C1 segment of cervical spinal cord (tissue), 14 donors: ENCODE measurements at places on chromosomes 6 and 20.

GRCh38 chr20:50165684-50166554 lies 12.4 kb upstream of the PEDS1 start:
- DNase-seq, result peak; percentile 39

GRCh38 chr6:106666282-106667021 lies 37.1 kb downstream of the QRSL1 start:
- no peak for DNase-seq

GRCh38 chr6:108031968-108032367 lies 42.6 kb downstream of the OSTM1 start:
- DNase-seq, result no peak

DNA sequence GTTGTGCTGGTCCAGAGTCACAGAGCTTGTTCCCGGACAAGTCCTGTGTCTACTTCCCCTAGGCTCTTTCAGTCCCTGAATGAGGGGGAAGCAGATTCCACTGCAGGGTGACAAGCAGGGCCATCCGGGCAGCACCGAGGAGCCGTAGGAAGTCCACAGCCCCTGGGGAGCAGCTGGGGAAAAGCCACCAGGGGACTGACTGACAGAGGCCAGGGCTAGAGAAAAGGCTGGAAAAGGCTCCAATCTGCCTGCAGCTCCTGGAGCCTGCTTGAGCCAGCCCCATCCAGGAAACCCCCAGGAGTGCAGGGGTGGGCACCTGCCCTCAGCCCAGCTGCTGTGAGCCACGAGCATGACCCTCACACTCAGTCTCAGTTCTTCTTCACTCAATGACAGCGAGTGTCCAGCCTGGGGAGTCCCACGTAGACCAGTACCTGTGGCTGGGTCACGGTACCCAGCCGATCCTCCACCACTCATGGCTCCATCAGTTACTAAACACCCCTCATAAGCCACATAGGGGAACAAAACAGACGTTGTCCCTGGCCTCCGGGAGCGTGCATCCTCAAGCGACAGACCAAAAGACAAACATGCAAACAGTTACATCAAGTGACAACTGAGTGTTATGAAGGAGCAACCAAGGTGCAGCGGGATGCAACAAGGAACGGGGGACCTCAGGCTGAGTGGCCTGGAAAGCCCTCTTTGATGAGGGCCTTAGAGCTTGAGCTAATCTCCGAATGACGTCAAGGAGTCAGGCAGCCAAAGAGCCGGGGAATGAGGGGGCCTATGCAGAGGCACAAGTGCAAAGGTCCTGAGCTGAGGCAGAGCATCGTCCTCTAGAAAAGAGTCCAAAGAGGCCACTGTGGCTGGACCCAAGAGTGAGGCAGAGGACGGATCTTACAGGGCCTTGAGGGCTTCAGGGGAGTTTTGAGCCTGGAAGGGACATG lies 24.8 kb upstream of the VSTM2L start:
- no peak for DNase-seq

DNA sequence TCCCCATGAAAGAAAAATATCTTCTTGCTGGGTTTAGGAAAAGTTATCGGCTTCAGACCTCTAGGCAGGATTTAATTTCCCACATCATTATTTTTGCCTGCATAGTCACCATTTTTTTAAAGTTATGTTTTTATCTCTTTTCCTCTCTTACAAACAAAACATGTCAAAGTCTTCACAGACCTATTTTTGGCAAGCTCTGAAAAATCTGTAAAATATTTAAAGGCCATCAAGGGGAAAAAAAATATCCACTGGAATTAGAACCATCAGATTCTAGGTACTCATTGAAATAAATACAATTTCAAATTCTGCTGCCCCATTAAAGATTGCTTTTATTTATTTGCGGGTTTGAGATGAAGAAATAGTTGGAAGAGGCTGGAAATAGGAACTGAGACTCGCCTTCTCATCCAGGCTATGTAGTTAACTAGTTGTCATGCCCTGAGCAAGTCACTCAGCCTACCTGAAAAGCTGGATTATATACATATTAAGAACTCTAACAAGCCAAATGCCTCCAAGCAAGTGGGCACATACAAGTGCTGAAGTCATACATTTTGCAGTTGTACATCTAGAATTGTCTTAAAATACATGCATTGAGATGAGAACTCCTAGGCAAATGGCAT lies 101.7 kb upstream of the SASH1 start:
- no peak for DNase-seq

GRCh38 chr6:13943943-13944342 lies 19.2 kb downstream of the RNF182 start:
- DNase-seq, result no peak

DNA sequence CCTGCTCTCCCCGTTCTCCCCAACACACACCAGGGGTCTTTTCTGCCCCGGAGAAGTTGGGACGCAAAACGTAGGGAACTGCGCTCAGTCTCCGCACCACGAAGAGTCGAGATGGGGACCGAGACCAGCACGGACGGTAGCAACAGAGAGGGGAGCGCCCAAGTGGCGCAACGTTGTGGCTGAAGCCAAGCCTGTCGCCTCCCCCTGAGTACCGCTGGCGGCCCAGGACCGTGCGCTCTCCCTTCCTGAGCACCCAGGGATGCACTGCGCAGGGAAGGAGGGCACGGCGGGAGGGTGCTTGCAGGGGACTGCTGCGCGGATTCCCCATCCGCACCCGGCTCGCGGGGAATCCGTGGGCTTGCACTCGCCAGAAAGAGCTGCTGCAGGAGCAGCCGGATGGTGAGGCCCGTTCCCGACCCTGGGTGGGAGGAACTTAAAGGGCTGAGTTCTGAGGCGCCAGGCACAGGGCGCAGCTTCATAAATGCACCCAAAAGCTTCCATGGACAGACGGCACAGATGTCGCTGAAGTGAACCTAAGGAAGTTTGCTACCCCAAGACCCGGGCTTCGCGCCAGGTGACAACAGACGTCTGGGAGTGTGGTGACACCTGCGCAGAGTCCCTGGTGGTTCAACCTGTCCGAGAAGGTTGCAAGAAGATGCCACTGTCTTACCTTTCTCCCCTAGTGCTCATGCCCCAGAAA lies 178.7 kb downstream of the TBXT start:
- DNase-seq, result no peak

- DNase-seq, result no peak
These were observed 254.3 kb upstream of the FOXQ1 start for GRCh38 chr6:1057490-1058135.

DNA sequence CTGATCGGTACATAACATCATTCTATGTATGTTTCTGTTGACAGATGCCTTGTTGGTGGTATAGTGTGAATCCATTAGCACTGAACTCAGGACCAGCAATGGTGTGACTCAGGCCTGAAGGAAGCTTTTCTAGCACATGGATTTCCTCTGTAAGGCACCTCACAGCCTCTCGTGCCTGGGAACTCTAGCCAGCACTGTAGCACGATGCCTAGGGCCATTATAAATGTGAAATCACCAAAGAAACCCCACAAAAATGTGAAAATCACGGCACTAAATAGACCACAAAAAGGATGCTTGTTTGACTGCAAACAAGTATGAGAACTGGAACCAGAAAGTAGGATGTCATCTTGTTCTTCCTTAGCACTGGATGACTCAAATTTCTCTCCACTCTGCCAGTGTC lies 63.7 kb upstream of the NKX2-2 start:
- DNase-seq, result no peak

GRCh38 chr6:19691465-19692167 lies 145.6 kb upstream of the ID4 start:
- peak; percentile 4 for DNase-seq

- no peak for DNase-seq
These were observed at the start of gene BIRC7 for GRCh38 chr20:63235399-63235983. BIRC7 (plus strand) TSS chr20:63235905; CDS start chr20:63236097, 192 bp downstream.

GRCh38 chr20:32135983-32136515 lies 26.5 kb downstream of the TM9SF4 start:
- DNase-seq, result no peak

DNA sequence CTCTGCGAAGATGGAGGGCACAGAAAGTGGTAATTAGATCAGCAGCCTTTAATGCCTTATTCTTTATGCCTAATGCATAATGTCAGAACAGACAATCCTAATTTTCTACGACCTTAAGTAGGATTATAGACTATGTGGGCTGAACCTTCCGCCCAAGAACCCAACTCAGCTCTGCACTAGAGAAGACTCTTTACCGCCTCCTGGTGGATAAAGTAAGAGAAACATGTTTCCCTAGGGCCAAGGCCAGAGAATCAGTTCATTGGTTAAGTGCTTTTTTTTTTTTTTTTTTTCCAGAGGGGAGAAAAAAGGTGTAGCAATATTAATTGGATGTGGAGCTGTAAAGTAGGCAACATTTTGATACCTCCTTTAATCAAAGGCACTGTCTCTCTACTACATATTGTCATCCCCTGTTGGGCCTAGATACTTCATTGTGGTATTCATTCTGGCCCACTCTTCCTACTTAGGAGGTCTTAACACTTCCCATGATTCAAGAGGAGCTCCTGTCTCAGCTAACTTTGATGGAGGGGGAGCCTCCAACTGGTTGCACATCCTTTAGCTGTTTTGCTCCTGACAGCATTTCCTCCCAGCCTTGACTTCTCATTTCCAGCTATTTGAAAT lies 124.9 kb upstream of the NRN1 start:
- no peak for DNase-seq

DNA sequence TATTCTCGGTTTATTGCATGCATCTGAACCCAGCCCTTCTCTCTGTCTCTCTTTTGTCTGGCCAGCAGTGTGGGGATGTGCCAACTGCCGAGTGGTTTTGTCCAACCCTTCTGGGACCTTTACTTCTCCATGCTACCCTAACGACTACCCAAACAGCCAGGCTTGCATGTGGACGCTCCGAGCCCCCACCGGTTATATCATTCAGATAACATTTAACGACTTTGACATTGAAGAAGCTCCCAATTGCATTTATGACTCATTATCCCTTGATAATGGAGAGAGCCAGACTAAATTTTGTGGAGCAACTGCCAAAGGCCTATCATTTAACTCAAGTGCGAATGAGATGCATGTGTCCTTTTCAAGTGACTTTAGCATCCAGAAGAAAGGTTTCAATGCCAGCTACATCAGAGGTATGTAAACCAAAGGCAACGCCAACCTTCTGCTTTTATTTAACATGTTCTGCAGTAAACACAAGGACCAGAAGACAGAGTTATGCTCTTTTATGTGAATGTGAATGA lies 65.8 kb downstream of the ADGRG6 start:
- no peak for DNase-seq

- no peak for DNase-seq
These were observed 4.4 kb downstream of the PPP1R16B start for GRCh38 chr20:38809942-38810341.

- DNase-seq, result no peak
These were observed 1.2 kb downstream of the CDH4 start for GRCh38 chr20:61253264-61253639.

GRCh38 chr6:78781001-78781400 lies 86.3 kb upstream of the IRAK1BP1 start:
- no peak for DNase-seq

GRCh38 chr6:42433409-42433808 lies 18.3 kb downstream of the TRERF1 start:
- DNase-seq, result no peak

- peak; percentile 38 for DNase-seq
These were observed 4.2 kb downstream of the GPR31 start for GRCh38 chr6:167153521-167153959.

- DNase-seq, result no peak
These were observed 40.1 kb downstream of the CYP24A1 start for GRCh38 chr20:54133434-54134427.

- DNase-seq, result no peak
These were observed 19.5 kb upstream of the NFATC2 start for GRCh38 chr20:51562027-51562331.
